ENCODE measurements at places on chromosomes 16 and 17.

DNA sequence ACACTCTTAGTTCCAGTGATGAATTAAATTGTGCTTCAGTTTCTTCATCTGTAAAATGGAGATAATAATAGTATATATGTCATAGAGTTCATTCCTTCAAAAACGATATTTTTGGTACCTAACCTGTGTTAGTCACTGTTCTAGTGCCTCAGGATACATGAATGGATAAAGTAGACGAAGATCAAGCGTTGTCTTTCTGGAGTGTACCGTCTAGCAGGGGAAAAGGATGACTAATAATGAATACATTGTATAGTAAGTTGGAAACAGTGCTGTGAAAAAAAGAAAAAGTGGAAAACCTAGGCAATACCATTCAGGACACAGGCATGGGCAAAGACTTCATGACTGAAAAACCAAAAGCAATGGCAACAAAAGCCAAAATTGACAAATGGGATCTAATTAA, 8.6 kb downstream of the KRT10 start:
- no peak for DNase-seq

GRCh38 chr16:63289834-63290460, 1253.7 kb upstream of the CDH8 start:
- peak; percentile 13 for DNase-seq

GRCh38 chr16:89199241-89200123, 855 bp downstream of the SLC22A31 start:
- DNase-seq: no peak

DNA sequence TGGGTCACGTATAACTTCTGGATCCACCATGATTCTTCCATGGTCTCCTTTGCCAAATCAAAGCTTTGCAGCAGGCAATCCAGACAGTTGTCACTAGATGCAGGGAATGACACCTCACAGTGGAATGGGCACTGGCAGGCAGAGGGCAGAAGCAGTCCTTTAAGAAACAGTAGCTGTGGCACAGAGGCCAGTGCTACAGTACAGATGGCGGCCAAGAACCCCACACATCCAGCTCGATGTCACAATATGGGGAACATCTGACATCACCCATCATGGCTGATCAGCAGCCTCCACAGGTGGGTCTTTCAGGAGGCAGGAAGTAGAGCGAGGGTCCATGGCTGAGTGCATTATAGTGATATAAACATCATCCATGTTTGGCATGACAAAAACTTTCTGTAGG, 18.8 kb upstream of the ERN1 start:
- DNase-seq: no peak

GRCh38 chr16:23509441-23509754, 896 bp downstream of the GGA2 start:
- DNase-seq: no peak

GRCh38 chr16:27322858-27323780, 9.3 kb downstream of the IL4R start:
- no peak for DNase-seq

DNA sequence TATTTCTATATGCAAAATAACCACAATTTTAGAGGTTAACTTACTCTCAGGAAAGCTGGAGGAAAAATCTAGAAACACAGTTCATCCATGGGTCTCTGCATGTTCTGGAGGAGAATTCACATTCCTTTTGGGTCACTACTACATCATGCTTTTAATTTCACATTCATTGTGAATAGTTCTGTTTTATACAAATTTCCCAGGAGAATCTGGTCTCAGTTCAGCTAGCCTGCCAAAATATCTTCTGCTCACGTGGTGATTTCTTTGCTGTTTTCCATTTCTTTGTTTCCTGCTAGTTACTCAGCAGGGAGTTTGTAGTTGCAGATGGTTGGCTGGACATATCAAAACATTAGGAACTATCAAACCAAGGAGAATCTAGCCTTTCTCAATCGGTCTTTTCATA, at the start of gene ABCA9:
TSS of gene ABCA9 (minus strand) at position 106 of the 400 bp plus-strand sequence. CDS start 9,801 bp downstream, outside the sequence.
- no peak for DNase-seq

GRCh38 chr16:52861614-52862022, 191.1 kb downstream of the CHD9NB start:
- peak; percentile 44 for DNase-seq

DNA sequence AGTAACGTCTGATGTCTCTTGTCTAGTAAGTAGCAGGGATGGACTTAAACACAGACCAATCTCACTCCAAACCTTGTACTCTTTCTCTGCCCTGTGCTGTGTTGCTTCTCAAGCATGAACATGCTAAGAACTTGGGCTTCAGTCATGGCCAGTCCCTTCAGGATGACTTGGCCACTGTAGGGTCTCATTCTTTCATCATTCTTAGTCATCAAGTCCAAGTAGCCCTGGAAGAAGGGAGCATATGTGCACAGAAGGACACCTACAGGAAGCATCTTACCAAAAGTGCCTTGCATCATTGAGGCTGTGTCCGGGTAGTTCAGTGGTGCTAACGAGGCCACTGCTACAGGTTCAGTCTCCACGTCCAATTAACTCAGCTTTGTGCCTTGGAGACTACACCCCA, 80.7 kb downstream of the CDK5R1 start:
- DNase-seq: no peak

GRCh38 chr17:2051061-2051932, 3.6 kb upstream of the HIC1 start:
- DNase-seq: peak; percentile 30

DNA sequence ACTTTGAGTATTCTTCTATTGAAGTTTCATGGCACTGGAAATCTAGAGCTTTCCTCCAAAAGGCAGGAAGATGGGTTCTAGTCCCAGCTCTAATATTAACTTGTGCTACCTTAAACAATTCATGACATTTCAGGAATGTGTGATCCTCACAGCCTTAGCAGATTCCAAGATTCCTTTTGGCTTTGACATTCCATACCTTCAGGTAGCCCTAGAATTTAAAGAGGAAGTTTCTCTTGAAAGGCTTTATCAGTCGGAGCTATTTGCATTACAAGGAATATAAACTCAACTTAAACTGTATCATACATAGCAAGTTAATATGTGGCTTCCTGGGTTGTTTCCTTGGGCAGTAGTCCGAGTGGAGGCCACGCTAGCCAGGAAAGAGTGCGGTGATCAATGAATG, 330.0 kb downstream of the SHISA9 start:
- no peak for DNase-seq

- DNase-seq: no peak
Observed at GRCh38 chr16:10668322-10669045, 26.2 kb downstream of the TEKT5 start.

- DNase-seq: no peak
Observed at GRCh38 chr17:78844301-78845005, 3.8 kb upstream of the USP36 start.

- peak; percentile 40 for DNase-seq
Observed at GRCh38 chr17:57256708-57257112, 387 bp downstream of the MSI2 start.

DNA sequence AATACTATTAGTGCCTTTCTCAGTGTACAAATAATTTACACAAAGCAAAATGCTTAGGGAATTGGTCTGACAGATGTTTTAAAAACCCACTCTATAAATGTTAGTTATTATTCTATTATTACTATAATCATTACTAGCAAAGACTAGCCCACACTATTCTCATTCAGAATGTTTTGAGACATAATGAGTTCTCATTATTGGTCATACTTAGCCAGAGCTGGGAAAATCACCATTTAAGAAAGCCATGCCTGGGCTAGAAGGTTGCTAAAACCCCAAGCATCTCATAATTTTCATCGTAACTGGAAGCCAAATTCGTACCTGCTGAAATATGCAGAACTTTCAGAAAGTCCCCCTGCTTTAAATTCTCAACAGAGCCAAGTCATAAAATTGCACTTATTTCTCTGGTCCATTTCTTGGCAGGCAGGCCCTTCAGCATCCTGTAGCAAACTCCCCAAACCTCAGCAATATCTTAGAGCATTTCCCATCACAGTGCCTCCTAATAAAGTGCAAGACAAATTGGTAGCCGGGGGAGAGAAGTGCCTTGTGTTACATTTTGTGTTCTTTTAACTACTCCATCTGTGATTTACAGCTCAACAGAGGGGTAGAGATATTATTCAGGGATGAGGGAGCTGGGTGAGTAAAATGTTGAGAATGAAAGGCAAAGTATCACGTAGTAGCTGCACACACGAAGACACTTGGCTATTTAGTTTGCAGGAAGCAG, 79.8 kb upstream of the ADAMTS18 start:
- no peak for DNase-seq

- DNase-seq: no peak
Observed at GRCh38 chr17:44804302-44805089, 25.6 kb downstream of the GJC1 start.

- no peak for DNase-seq
Observed at GRCh38 chr17:35729405-35729833, 2.0 kb upstream of the RASL10B start.

GRCh38 chr16:73191660-73192046, 143.7 kb upstream of the ZFHX3 start:
- no peak for DNase-seq

DNA sequence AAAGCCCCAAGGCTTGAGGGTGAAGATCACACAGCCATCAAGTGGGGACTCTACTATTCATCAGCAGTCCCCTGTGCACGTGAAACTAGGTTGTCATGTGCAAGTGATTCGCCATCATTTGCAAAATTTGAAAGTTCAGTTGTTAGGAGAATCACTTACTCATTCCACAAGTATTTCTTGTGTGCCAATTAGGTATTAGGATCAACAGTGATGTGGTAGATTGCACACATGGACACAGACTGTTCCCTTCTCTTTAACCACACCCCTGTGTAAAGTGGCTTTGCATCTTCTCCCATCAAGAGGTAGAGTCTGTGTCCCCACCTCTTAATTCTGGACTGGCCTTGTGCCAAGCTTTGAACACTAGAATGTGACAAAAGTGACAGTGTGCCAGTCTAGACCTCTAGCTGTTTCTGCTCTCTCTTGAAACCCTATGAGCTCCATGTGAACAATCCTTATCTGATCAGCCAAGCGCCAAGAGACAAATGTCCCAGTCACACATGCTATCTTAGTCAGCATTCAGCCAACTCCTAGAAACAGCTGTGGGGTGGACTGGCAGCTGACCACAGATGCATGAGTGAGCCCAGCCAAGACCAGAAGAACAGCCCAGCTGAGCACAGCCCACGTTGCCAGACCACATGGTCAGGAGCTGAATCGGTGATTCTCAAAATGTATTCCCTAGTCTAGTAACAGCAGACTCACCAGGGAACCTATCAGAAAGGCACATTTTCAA, 31.5 kb upstream of the SHISA9 start:
- no peak for DNase-seq

DNA sequence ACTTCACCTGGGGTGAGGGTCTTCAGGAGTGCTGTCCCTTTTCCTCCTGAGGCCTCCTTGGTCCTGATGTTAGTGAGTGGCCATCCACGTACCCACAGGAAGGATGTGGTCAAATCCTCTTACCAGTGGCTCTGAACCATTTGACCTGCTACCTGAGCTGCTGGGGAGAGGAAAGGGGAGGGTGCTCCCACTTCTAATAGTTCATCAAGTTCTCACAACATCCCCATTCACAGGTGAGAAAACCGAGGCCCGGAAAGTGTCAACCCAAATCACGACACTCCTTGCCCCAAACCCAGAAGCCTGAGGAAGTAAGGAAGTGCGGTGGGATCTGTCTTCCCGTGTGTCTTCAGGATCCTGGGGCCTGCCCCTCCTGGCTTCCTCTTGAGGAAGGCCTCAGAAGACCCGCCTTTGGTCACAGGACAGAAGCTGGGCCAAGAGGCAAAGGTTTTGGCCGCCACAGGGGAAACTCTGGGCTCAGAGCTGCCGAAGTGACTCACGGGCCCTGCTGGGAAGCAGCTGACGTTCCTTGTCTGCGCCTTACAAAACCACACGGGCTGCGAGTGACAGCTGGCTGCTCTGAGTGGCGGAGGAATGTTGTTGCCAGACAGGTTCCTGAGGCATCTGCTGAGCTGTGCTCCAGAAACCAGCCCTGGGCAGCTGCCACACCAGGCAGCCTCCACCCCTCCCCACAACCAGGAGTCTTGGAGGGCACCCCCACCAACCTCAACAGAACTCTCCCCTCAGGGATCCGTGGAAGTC, 13.9 kb upstream of the KIFC3 start:
- no peak for DNase-seq

- DNase-seq: no peak
Observed at GRCh38 chr16:87326151-87326571, 9.0 kb upstream of the C16orf95 start.

- DNase-seq: no peak
Observed at GRCh38 chr16:56643080-56643778, 4.8 kb downstream of the MT1A start.

- DNase-seq: no peak
Observed at GRCh38 chr17:18910326-18910725, 41.6 kb upstream of the SLC5A10 start.

- no peak for DNase-seq
Observed at GRCh38 chr17:75695141-75695829, 26.0 kb upstream of the ITGB4 start.

- DNase-seq: no peak
Observed at GRCh38 chr17:27360507-27360906, 66.6 kb downstream of the WSB1 start.

- no peak for DNase-seq
Observed at GRCh38 chr16:78961464-78961863, 639.1 kb downstream of the MAF start.

GRCh38 chr17:6254036-6254435, 180.9 kb downstream of the AIPL1 start:
- DNase-seq: no peak

- no peak for DNase-seq
Observed at GRCh38 chr17:327296-327695, 25.3 kb downstream of the RPH3AL start.

GRCh38 chr16:2829501-2830354, at the start of gene ZG16B:
ZG16B (plus strand) TSS chr16:2830303; CDS start chr16:2830442, 139 bp downstream.
- DNase-seq: no peak

DNA sequence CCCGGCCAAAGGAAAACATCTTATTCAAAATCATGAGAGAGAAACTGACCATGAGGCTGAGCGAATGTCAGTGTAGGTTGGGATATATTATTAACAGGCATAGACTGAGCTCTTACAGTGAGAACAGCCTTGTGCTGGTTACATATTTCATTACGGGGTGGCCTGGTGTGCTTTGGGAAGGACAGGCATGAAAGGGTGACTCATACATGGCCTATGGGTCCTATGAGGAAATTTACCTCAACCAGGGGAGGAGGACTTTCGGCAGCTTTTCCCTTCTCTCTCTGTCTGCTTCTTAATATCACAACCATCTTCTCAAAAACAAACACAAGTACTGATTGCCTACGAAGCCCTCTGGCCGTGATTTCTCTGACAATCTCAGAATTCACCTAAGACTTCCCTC, 579.1 kb downstream of the CDH13 start:
- no peak for DNase-seq

- DNase-seq: no peak
Observed at GRCh38 chr17:40470932-40471828, 27.9 kb downstream of the IGFBP4 start.

DNA sequence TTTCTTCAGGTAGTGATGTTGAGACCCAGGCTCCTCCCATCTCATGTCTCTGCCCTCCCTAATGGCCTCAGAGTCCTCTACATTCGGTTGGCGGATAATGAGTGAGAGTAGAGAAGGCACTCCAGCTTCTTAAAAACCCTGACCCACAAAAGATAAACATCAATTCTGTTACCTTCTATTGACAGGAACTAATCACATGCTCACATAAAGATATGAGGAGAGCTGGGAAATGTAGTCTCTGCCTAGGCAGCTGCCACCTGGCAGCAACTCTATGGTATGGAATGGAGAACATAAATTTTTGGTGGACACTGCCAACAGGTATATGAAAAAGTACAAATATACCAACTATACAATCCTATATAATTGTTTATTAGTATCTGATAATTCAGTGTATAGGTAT, 110.7 kb upstream of the HLF start:
- peak; percentile 59 for DNase-seq
